ENCODE measurements at places on chromosomes 1 and 21.
A peak's percentile ranks its signal among the peaks of the same experiment; 100 is the strongest.

GRCh38 chr1:192832492-192832891, 23.7 kb downstream of the RGS2 start:
- DNase-seq = no peak

GRCh38 chr1:1314237-1314586, 5.8 kb downstream of the PUSL1 start:
- DNase-seq = no peak

DNA sequence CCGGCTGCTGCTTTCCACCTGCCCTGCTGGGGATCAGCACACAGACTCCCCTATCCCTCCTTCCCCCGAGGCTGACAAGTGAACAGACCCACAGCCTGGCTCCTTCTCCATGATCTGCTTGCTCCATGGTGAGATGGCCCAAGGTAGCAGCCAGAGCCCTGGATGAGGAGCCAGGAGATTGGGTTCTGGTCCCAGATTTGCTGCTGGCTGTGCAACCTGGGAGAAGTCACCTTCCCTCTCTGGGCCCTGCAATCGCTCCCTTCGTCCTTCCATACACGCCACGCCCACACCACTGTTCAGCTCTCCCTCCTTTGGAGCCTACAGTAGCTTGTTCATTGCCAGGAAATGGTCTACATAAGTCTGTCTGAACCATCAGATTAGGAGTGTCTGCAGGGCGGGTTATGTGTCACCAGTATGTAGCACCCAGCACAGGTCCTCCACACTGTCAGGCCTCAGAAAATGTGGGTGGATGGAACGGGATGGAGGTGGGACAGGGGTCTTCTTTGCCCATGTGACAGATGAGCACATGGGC, 9.2 kb upstream of the EPHA8 start:
- no peak for DNase-seq

- DNase-seq = peak; percentile 62
Measured at GRCh38 chr1:22889213-22889827, 83.3 kb downstream of the LACTBL1 start.

DNA sequence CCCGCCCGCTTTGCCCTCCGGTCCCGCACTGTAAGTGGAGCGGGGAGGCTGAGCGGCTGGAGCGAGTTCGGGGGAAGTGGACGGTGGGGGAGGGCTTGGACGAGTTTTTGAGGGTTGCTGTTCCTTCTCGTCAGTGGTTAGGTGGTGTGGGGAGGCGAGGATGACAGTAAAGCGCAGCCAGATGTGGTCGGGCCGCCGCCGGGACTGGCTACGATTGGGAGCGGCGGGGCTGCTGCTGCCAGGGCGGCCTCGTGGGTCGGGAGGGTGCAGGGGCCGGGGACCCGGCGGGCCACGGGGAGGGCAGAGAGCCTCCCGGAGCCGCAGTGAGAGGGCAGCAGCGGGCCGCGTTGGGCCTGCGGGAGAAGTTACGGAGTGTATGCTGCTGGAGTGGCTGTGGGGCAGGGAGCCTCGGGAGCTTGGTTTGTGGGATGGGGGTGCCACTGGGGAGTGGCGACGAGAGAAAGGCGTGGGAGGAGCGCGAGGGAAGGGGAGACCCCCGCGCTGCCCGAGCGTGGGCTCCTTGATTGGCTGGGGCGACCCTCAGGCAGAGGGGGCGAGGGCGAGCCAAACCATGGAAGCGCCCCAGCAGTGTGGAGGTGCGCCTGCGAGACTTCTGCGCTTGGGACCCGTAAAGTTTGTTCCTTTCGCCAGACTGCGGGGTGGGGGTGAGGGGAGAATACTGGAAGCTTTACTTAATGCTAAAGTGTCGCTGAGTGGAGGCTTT, 2.1 kb downstream of the ADGRL2 start:
- peak; percentile 94 for DNase-seq

- no peak for DNase-seq
Measured at GRCh38 chr1:100152271-100152670, 19.3 kb downstream of the TRMT13 start.

GRCh38 chr1:154996966-154997701, 3.7 kb downstream of the LENEP start:
- DNase-seq = no peak

GRCh38 chr1:109667452-109668122, at the start of gene GSTM2:
Gene GSTM2, plus strand, starts transcription at chr1:109668057. Its CDS starts 59 bp downstream, at chr1:109668116.
- DNase-seq = peak; percentile 97

DNA sequence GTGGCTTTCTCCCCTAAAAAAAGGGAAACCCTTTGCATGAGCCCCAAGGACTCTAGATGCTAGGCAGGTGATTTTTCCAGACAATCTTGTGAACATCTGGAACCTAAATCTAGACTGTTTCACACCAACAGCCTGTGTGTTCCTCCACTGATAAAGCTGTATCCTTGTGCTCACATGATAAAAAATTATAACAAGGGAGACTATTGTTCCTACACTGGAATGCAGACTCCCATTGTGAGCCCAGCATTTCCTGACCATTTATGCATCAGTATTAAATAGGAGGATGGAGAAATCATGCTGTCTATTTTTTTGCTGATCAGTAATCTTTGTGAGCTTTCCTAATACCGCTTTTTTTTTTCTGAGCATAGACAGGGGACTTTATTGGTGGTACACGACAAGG, 52.5 kb downstream of the ZNF697 start:
- DNase-seq = no peak

Measured in muscle of back (tissue), 13 donors.